HepG2 (cell line): ENCODE measurements at places on chromosomes 12 and 14.
A peak's percentile ranks its signal among the peaks of the same experiment; 100 is the strongest.

DNA sequence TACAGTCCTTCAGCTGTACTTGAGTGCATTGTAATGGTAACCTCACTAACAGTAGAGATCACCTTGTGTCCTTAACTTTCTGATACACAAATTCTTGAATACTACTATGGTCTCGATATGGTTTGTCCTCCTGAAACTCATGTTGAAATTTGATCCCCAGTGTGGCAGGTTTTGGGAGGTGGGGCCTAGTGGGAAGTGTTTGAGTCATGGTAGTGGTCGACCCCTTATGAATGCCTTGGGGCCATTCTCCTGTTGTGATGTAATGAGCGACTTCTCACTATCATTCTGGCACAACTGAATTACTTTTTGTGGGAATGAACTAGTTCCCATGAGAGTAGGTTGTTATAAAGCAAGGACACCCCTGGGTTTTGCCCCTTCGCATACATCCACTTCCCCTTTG lies 52.3 kb downstream of the IPO8 start:
- peaks cover 10% of the 10 kb centered on the region; the same call in 2 of the 3 replicates for H3K36me3 ChIP-seq
- H3K4me3 ChIP-seq: no peak overlapping the region
- 0 out of 2 replicates have a peak, but pooled peaks cover 7% of the 10 kb centered on the region for H3K4me1 ChIP-seq
- no peak for DNase-seq
- no peaks in the 10 kb centered on the region for H3K27me3 ChIP-seq

DNA sequence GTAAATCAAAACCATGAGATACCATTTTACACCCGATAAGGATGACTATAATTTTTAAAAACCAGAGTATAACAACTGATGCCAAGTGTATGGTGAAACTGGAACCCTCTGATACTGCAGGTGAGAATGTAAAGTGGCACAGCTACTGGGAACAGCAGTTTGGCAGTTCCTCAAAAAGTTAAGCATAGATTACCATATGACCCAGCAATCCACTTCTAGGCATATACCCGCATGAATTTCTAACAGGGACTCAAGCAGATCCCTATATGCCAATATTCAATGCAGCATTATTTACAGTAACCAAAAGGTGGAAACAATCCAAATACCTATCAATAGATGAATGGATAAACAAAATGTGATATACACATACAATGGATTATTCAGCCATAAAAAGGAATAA lies 57.4 kb downstream of the BAZ1A start:
- no peaks in the 10 kb centered on the region for H3K27me3 ChIP-seq
- no peaks in the 10 kb centered on the region for H3K4me1 ChIP-seq
- peaks cover 11% of the 10 kb centered on the region for H3K36me3 ChIP-seq
- H3K4me3 ChIP-seq: no peak overlapping the region

DNA sequence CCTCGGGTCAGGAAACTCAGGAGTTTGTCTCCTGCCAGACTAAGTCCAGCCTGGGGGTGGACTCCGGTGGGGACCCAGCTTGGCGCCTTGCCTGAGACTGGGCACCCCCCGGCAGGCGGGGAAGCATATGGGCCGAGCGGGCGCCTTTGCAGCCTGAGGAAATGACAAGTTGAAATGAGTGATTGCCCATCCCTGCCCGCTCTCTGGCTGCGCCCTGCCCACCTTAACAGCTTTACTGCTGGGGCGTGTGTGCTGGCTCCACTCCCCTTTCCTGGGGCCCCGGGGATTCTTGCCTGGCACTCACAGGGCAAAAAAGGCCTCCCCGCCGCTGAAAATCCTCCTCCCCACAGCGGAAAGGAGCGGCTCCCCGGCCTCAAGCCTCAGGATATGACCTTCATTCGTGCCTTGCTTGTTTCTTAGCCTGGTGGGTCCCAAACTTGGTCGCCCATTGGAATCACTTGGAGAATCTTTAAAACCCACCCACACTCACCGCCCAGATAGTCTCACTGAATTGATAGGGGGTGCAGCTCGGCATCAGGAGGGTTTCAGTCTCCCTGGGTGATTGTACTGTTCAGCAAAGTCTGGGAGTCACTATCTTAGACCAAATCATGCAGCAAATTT lies 1.5 kb downstream of the RFLNA start:
- H3K4me3 ChIP-seq: peak overlapping the region; percentile 43; the same call in 1 of the 2 replicates
- H3K27me3 ChIP-seq: peaks cover 5% of the 10 kb centered on the region; the same call in 1 of the 2 replicates
- no peak overlapping the region for H3K27ac ChIP-seq
- DNase-seq: no peak
- peaks cover 25% of the 10 kb centered on the region for H3K4me1 ChIP-seq

DNA sequence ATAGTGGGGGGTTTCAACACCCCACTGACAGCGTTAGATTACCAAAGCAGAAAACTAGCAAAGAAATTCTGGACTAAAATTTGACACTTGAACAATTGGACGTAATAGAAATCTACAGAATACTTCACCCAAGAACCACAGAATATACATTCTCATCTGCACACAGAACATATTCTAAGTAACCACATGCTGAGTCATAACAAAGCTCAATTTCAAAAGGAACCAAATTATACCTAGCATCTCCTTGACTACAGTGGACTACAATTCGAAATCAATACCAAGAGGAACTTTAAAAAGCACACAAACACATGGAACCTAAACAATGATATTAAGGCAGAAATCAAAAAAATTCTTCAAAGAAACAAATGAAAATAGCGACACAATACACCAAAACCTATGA lies 871.6 kb upstream of the MDGA2 start:
- no peak overlapping the region for H3K27ac ChIP-seq
- no peaks in the 10 kb centered on the region for H3K4me1 ChIP-seq
- H3K4me3 ChIP-seq: no peak overlapping the region
- no peak for DNase-seq
- no peaks in the 10 kb centered on the region for H3K27me3 ChIP-seq

DNA sequence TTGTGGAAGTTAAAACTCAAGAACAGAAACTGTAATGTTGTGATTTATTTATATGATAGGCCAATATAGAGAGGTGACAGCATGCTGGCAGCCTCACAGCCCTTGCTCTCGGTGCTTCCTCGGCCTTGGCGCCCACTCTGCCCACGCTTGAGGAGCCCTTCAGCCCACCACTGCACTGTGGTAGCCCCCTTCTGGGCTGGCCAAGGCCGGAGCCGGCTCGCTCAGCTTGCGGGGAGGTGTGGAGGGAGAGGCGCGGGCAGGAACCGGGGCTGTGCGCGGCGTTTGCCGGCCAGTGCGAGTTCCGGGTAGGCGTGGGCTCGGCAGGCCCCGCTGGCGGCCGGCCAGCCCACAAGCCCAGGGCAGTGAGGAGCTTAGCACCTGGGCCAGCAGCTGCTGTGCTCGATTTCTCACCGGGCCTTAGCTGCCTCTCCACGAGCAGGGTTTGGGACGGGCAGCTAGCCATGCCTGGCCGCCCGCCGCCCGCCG lies 65.8 kb upstream of the SLC8A3 start:
- peak overlapping the region; percentile 40 for H3K27ac ChIP-seq
- H3K27me3 ChIP-seq: no peaks in the 10 kb centered on the region; the same call in 1 of the 2 replicates
- H3K4me1 ChIP-seq: peaks cover 5% of the 10 kb centered on the region
- DNase-seq: peak; percentile 43

DNA sequence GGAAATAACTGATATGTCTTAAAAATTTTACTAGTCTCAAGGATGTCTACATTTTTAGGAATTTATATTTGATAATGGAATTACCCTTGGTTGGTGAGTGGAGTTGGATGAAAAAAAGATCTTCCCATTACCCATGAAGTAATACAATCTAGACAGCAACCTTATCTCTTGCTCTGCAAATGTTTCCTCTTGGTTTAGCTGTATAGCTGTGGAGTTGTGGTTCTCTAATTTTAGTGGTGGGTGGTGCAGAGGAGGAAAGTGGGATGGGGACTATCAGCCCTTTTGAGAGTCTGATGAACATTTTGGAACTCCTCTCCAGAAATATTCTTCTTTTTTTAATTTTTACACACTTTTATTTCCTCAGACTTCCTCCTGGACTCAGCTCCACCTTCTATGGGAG lies 17.1 kb downstream of the SPX start:
- DNase-seq: no peak
- H3K27ac ChIP-seq: no peak overlapping the region
- no peaks in the 10 kb centered on the region for H3K4me1 ChIP-seq
- no peak overlapping the region for H3K4me3 ChIP-seq

DNA sequence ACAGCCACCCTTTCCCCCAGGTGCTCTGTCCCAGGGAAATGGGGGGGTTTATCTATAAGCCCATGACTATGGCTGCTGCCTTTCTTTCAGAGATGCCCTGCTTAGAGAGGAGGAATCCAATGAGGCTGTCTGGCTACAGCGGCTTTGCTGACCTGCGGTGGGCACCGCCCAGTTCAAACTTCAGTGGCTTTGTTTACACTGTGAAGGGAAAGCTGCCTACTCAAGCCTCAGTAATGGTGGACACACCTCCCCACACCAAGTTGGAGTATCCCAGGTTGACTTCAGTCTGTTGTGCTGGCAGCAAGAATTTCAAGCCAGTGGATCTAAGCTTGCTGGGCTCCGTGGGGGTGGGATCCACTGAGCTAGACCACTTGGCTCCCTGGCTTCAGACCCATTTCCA lies 869.2 kb downstream of the SLC6A15 start:
- peak; percentile 46 for DNase-seq
- H3K27ac ChIP-seq: no peak overlapping the region
- H3K4me3 ChIP-seq: no peak overlapping the region
- H3K4me1 ChIP-seq: peaks cover 10% of the 10 kb centered on the region

- no peaks in the 10 kb centered on the region for H3K4me1 ChIP-seq
- H3K36me3 ChIP-seq: no peaks in the 10 kb centered on the region
- no peak overlapping the region for H3K27ac ChIP-seq
- no peak overlapping the region for H3K4me3 ChIP-seq
Observed at GRCh38 chr12:99611117-99611516, 36.4 kb upstream of the GARIN6 start.

DNA sequence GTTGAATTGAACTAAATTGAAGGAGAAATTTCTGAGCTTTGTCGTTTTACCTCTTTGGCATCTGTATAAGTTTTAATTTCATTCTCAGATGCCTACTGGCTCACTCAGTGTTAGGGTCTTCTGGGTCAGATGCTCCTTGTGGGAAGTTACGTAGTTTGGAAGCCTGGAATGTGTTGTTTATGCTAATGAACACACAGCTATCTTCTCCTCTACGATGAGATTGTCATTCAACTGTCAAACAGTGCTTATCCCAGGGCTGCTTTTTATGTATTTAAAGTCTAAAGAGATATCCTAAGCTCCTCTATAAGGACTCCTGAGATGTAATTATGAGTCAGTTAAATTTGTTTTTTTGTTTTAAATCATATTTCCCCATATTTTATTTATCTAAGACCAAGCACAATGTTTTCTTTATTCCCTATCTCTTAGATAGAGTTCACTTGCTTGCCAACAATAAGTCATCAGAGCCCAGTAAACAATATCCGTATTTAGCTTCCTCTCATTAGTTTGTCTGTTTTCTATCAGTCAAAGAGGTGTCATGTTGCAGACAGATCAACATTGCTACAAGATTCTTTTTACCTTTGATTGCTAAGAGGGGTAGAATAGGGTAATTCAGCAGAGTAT lies 368.0 kb upstream of the PDE3A start:
- no peaks in the 10 kb centered on the region for H3K36me3 ChIP-seq
- DNase-seq: no peak
- no peaks in the 10 kb centered on the region for H3K27me3 ChIP-seq
- no peaks in the 10 kb centered on the region for H3K4me1 ChIP-seq
- H3K27ac ChIP-seq: no peak overlapping the region

GRCh38 chr12:113857371-113857770 lies 108.8 kb downstream of the RBM19 start:
- H3K4me3 ChIP-seq: no peak overlapping the region
- H3K36me3 ChIP-seq: peaks cover 54% of the 10 kb centered on the region; the same call in 2 of the 3 replicates
- no peak for DNase-seq
- H3K4me1 ChIP-seq: no peaks in the 10 kb centered on the region
- no peaks in the 10 kb centered on the region for H3K27me3 ChIP-seq

GRCh38 chr12:100221523-100221922 lies 20.9 kb downstream of the ACTR6 start:
- no peak overlapping the region for H3K4me3 ChIP-seq
- H3K4me1 ChIP-seq: peaks cover 26% of the 10 kb centered on the region
- no peak overlapping the region for H3K27ac ChIP-seq

- peaks cover 7% of the 10 kb centered on the region; the same call in 1 of the 2 replicates for H3K36me3 ChIP-seq
- H3K4me3 ChIP-seq: no peak overlapping the region
- peak; percentile 37 for DNase-seq
- no peaks in the 10 kb centered on the region for H3K4me1 ChIP-seq
- no peaks in the 10 kb centered on the region; the same call in 1 of the 2 replicates for H3K27me3 ChIP-seq
Observed at GRCh38 chr14:92951912-92952471, 29.0 kb downstream of the CHGA start.

- no peak overlapping the region for H3K27ac ChIP-seq
- H3K27me3 ChIP-seq: no peaks in the 10 kb centered on the region
- no peak for DNase-seq
- H3K4me1 ChIP-seq: peaks cover 14% of the 10 kb centered on the region; the same call in 1 of the 2 replicates
- no peak overlapping the region for H3K4me3 ChIP-seq
Observed at GRCh38 chr14:55458800-55459515, 18.5 kb upstream of the TBPL2 start.

DNA sequence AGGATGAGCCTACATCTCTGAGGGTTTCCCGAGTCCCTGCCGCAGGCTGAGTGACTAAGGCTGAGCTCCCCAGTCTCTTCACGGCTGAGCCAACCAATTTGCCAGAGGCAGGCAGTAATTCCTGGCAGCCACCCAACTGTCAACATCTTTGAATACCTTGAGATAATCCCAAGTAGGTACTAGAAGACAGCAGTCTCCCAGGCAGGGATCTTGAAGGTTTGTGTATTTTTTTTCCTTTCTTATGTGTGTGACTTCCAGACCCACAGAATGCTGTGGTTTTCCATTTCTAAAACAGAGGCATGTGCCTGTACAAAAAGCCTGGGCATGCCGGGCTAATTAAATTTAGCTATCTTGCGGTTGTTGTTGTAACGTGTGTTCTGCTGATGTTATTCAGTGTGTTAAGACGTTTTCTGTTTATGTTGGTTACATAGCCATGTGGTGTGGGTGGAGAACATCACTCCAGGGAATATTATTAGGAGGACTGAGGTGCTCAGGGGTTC lies 155.5 kb downstream of the ANO2 start:
- no peaks in the 10 kb centered on the region for H3K36me3 ChIP-seq
- H3K27ac ChIP-seq: no peak overlapping the region
- no peak for DNase-seq
- no peak overlapping the region for H3K4me3 ChIP-seq

- no peak overlapping the region for H3K4me3 ChIP-seq
- no peaks in the 10 kb centered on the region for H3K36me3 ChIP-seq
- no peak overlapping the region for H3K27ac ChIP-seq
- no peaks in the 10 kb centered on the region for H3K4me1 ChIP-seq
- DNase-seq: no peak
Observed at GRCh38 chr14:43215524-43215923, 1291.6 kb downstream of the FSCB start.
